ENCODE measurements at places on chromosomes 6 and 20.
A peak's percentile ranks its signal among the peaks of the same experiment; 100 is the strongest.

- DNase-seq: no peak
Measured at GRCh38 chr20:50555662-50556061, 45.5 kb downstream of the PTPN1 start.

GRCh38 chr20:16158976-16159286 lies 414.3 kb downstream of the KIF16B start:
- no peak for DNase-seq

DNA sequence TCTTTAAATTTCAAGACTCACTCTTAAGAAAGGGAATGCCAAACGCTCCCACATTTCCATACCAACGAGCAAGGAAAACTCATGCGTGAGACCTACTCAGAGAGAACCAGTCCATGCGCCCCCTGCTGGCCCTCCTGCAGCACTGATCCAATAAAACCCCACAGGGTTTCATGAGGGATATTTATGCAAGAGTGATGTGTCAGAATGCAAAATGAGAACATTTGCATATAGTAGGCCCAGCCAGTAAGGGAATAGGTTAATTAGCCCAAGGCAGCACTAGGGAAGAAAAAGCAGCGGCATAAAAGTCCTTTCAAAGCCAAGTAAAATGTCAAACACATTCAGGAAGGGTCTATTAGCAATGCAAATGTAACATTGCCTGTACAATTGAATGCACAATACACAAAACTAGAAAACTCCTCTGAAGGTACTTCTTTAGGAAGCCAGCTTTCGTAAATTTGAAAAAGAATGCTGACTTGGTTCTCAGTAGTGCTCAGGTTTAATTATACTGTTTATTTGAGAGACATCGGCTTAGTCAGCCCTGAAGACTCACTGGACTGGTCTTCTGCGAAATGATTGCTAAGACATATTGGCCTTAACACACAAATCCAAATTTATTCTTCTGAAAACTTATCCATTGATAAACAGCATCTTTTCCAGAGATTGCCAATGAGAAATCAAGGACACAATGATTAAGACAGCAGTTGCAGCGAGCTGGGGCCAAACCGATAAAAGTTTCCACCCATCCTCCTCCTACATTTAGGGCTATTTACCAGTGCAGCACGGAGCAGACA lies 93.2 kb downstream of the GMPR start:
- DNase-seq: peak; percentile 63

DNA sequence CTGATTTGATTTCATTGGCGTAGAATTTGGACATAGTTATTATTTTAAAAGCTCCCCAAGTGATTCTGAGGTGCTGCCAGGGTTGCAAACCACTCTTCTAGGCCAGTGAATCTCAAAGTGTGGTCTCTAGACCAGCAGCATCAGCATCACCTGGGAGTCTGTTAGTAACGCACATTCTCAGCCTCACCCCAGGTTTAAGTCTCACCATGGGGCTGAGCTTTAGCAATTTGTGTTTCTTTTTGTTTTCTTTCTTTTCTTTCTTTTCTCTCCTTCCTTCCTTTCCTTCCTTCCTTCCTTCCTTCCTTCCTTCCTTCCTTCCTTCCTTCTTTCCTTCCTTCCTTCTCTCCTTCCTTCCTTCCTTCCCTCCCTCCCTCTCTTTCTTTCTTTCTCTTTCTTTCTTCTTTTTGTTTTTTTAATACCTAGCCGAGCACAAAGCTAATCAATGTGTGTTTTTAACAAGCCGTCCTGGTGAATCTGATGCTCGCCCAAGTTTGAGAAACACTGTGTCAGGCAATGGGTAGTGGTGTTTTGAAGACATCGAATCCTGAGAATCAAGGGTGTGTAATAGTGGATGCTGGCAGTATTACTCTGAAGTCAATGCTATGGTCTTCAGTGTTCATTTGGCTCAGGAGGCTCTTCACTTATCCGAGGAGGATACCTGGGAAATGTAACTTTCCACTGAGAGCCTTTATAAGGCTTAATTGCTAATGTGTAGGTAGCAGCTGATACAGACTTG lies 104.9 kb downstream of the SLX4IP start:
- no peak for DNase-seq

- DNase-seq: no peak
Measured at GRCh38 chr20:50590348-50590664, 80.1 kb downstream of the PTPN1 start.

GRCh38 chr6:138422861-138423260 lies 18.8 kb downstream of the HEBP2 start:
- DNase-seq: no peak

DNA sequence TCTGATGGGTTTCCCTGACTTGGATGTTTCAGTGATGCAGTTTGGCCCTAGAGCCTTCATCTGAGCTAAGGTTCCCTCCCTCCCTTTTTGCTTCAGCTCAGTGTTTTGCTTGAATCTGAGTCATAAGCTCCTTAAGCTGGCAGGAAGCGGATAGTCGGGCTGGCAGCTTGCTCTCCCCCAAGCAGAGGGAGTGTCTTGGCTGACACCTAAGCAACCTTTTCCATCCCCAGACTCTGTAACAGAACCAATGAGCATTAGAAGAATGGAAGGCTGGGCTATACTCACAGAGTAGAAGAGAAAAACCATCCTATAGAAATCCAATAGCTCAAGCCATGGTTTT lies 98.3 kb downstream of the HAO1 start:
- DNase-seq: no peak

- no peak for DNase-seq
Measured at GRCh38 chr6:108799791-108800190, 48.4 kb upstream of the ARMC2 start.

DNA sequence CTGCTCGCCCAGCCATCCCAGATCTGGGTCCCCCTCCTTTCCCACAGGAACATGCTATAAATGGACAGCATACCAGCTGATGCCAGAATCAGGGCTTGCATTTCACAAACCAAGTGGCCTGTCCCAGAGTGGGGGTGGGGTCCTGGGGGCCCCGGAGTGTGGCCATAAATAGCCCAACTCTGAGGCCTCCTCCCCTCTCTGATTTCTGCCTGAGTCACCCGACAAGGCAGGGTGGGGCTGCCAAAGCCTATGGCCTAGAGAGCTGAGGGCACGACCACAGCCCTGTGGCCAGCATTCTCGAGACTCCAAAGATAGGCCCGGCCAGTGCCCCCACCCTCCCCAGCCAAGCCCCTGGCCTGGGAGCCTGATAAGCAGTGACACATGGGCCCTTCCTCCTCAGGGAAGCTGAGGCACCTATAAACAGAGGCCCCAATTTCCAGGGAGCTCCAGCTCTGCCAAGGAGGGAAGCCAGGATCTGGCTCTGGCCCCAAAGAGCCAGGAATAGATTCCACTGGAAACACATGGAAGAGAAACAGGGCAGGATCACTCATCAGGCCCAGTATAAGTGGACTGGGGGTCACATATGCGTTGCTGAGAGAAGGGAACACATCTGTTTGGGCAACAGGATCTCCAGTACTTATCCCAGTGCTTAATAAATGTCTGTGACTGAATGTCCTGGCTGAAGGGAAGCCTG lies 20.3 kb downstream of the SNTA1 start:
- no peak for DNase-seq

- no peak for DNase-seq
Measured at GRCh38 chr6:116115781-116116180, 10.2 kb downstream of the COL10A1 start.

DNA sequence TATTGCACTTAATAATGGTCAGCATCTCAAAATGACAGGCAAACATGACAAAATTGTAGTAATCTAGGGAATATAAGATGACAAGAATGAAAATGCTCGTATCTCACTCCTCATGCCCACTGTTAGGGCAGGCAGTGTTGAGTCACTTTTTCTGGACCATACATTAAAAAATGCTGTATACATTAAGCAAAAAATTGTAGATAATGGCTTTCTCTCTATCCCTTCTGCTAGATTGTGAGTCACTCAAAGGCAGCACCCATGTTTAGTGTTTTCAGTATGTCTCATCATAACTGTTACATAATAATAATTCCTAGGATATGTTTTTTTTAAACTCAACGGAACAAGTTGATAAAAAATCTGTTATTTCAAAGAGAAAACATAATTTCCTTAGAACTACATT lies 199.3 kb downstream of the TENT5A start:
- DNase-seq: no peak

DNA sequence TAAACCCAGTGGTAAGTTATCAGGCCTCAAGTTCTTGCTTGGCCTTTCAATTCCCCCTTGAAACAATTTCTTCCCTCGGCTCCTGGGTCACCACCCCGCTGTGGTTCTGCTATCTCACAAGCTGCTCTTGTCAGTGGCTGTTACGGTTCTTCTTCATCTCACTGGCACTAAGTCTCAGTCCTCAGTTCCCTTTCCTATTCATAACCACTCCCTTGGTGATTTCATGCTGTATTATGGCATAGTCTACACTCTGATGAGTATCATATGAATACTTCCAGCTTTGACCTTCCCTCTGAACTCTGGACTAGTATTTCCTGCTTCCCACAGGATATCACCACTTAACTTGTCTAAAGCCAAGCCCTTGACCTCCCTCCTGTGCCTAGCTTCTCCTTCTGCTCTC lies 7.9 kb downstream of the TAAR1 start:
- no peak for DNase-seq

- no peak for DNase-seq
Measured at GRCh38 chr6:106561686-106562405, 67.5 kb downstream of the RTN4IP1 start.

- DNase-seq: peak; percentile 60
Measured at GRCh38 chr6:37691904-37692806, 5.5 kb downstream of the MDGA1 start.

GRCh38 chr6:34044945-34045595 lies 100.8 kb downstream of the GRM4 start:
- DNase-seq: no peak

DNA sequence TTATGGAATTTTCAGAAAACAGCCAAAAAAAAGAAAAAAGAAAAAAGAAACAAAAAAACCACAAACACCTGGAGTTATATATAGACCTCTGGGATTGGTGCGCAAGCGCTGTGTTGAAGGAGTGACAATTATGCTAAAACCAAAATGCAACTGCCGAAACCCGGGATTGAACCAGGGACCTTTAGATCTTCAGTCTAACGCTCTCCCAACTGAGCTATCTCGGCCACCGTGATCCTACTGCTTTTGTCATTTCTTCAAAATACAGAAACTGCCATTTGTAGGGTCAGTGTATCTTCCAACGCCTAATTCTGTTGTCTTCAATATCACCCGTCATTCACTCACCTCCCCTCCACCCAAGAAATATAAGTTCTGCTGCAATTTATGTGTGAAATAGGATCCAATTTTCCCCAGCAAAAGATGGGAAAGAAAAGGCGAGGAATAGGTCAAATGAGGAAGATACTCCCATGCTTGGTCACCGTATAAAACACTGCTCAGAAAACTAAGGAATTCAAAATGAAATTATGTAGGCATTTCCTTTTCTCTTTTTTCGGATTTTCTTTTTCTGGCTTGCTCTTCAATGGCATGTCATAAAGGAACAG lies 116.0 kb downstream of the TRIM27 start:
- DNase-seq: peak; percentile 88

- no peak for DNase-seq
Measured at GRCh38 chr20:57383447-57384347, 7.5 kb upstream of the RBM38 start.

DNA sequence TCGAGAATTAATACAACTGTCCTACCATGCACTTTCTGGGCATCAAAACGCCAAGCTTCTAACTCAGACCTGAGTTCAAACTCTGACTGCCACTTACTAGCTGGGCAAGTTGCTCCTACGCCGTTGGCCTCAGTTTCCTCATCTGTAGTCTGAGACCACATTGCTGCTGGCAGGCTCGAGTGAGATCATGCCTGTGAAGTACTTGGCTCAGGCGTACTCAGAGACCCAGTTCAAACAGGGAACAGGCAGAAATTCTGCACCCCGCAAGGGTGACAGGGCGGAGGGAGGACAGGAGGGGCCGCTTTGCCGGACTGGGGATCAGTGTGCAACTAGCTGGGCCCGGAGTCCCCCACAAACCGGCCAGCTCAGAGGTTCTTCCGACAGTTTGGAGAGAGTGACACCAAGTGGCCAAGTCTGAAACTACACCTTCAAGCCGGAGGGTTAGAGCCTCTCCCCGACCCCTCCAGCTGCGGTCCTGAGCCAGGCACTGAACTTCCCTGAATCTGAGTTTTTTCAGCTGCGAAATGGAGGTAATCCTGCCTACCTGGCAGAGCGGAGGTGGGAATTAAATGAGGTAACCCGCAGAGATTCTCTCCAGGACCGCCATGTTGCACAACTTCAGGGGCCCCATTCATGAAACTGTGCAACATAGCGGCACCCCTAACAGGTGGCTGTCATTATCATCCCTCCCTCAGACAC lies 46.0 kb upstream of the PTPN1 start:
- DNase-seq: peak; percentile 9

DNA sequence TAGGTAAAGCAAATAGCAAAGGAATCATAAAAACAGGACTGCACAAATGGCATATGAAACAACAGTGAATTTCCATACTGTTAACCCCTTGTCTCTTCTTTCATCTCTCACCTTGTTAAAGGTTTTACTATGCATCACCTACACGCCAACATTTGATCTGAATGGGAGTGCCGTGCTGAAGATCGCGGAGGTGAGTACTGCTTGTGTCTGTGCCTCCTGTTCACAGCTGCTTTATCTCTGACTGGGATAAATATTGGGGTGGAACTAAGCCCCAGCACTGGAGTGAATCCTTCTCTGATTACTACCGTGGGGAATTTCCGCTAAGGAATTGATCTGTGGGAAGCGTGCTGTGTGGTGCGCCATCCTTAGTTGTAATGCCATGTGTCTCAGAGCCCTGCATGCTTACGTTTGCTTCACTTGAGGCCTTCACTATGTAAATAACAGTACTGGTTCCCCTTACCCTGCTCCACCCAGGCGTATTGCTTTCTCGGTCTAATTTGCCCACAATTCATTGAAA lies 11.4 kb upstream of the PBOV1 start:
- no peak for DNase-seq

GRCh38 chr20:61679473-61679872 lies 386.2 kb downstream of the TAF4 start:
- no peak for DNase-seq

- DNase-seq: no peak
Measured at GRCh38 chr6:42400061-42400760, 51.5 kb downstream of the TRERF1 start.

DNA sequence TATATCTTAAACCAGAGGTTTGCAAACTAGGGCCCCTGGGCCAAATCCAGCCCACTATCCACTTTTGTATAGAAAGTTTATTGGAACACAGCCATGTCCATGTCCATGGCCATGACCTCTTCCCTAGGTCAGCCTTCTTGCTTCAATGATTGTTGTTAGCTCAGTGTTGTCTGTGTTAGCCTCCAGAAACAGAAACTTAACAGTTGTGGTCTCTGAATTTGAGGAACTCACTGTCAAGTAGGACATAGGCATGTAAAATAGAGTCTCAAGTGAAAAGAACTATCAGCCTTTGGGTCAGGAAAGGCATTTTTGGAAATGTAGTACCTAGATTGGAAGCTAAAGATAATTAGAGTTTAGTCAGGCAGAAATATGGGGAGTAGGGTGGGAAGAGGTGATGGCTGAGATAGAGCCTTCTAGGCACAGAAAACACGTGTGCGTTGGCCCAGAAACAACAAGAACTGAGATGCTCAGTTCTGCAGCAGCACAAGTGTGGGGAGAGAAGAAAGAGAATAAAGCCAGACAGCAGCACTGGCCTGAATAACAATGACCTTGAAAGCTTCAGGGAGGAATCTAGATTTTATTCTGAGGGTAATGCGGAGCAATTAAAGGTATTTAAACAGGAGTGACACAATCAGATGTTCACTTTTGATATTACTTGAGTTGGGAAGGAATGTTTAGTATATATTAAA lies 87.0 kb upstream of the OLIG3 start:
- DNase-seq: no peak

GRCh38 chr20:53917145-53918019 lies 153.0 kb downstream of the BCAS1 start:
- DNase-seq: no peak

- DNase-seq: no peak
Measured at GRCh38 chr6:16828058-16828457, 66.8 kb upstream of the ATXN1 start.
